GM13976 (cell line): ENCODE measurements at places on chromosomes 5 and 9.

GRCh38 chr9:2691212-2691611 is 26.1 kb upstream of the KCNV2 start:
- no peak for DNase-seq

- no peak for DNase-seq
Measured at GRCh38 chr9:135409286-135410200, 70.0 kb upstream of the PPP1R26 start.

DNA sequence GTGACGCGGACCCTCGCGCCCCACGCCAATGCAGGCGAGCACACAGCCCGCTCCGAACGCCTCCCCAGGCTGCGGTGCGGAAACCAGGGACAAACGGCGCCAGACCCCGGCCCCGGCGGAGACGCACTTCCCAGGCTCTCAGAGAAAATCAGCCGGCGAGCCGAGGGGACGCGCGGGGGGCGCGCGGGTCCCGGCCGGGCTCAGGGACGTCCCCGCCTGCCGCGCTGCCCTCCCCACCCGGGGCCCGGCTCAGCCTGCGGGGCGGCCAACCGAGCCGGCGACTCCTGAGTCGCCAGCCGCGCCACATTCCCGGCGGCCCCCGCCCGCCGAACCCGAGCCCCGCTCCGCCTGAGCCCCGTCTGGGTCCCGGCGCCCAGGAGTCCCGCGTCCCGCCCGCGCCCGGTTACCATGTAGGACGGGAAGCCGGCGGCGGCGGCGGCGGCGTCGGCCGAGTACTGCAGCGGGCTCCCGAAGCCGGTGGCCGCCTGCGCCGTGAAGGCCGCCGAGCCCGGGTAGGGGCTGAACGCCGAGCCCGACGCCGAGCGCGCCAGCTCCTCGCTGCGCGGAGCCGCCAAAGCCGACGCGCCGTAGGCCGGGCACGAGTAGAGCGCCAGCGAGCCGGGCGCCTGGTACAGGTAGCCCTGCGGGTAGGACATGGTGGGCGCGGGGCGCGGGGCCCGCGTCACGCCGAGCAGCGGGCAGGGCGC is 566 bp downstream of the IRX2 start:
- no peak for DNase-seq

DNA sequence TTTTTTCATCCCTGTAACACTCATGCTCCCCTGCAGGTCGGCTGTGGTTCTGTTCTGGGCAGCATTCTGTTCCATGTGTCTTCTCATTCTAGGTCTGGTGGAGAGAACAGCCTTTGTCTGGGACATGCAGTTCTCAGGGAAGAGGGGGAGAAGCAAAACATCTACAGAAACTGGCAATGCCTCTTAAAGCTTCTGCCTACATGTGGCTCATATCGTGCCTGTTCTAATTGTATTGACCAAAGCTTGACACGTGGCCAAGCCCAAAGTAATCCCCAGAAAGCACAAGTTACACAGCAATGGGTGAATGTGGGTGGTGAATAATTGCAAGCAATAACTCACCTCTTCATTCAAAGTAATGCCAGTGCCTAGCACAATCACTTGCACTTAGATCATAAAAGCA is 218.2 kb upstream of the IL12B start:
- DNase-seq = no peak

DNA sequence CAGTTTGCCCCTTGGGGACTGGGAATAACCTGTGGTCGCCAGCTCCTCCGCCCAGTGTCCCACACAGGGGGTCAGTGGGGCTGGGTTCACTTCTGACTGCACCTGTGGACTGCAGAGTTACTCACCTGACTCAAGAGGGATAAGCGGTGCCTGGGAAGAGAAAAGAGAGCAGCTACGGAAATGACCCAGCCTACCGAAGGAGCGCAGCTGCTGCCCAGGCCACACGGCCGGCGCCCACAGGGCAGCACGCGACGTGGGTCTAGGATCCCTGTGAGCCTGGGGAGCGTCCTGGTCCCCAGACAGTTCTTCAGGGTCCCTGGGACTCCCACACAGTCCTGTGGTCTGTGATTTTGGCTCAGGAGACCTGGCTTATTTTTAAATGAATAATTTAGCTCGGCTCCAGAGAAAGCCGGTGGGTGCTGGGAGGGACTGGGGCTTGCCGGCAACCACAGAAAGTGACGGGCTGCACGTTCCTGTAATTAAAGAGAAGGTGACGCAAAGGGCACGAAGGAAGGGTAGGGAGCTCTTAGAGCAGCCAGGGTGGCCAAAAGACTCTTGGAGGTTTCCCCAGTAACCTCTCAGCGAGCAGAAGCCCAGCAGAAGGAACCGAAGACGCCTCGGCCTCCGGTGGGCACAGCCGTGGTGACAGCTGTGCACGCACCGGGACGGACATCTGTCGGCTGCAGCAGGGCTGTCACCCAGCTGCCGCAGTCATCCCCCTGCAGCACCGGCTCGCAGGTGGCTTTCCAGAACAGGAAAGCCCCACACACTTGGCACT is 97.5 kb upstream of the FCN2 start:
- no peak for DNase-seq

DNA sequence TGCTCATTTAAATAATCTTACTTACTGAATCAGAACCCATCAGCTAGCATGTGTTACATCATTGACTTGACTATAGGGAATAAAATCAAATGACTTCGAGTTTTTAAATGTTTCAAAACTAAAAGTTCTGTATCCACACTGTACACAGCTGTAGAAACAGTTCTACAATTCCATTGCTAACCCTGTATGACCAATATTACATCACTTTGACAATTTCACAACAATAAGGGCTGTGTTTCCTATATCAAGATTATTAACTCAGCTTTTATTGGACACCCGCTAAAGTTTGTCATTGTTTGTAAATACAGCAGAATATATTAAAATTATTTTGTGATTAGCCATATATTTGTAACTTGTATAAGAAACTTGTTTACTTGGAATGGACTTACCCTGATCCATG is 540.8 kb downstream of the PRELID2 start:
- DNase-seq = no peak

DNA sequence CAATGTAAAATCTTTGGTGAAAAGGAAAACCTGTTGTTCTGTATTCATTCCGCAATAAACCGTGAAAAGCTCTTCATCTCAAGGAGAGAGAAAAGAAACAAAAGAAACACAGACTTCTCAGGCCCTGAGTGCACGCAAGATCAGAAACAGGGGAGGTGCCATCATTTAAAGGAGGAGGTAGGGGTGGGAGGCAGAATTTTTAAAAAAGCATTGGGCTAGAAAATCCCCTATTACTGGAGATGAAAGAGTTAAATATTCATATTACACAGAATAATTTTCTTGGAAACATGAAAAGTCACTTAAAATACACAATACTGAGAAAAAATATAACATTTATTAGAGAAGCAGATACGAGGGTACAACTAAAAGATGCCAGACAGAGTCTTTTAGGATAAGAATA is 56.3 kb downstream of the USP20 start:
- no peak for DNase-seq

- DNase-seq = no peak
Measured at GRCh38 chr9:21016701-21017491, 14.5 kb downstream of the HACD4 start.

- DNase-seq = no peak
Measured at GRCh38 chr9:114098021-114098935, 814 bp downstream of the KIF12 start.

DNA sequence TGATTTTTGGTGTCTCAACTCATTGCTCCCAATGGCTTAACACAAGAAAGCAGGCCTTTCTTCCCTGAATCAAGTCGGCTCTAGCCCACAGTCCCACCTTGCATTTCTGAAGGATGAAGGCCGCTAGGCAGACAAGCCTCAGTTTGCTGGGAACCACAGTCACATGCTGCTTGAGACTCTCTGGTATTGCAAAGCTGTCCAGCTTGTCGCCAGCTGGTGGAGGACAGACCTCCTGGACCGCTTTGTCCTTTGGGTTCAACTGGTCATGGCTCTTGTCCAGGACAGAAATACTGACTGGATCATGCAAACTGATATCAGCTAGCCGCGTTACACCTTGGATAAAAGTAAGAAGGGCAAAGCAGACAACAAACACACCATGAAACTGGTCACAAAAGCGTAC is 23.1 kb downstream of the DDX31 start:
- no peak for DNase-seq

GRCh38 chr9:21964925-21965385 is 29.2 kb downstream of the CDKN2A start:
- DNase-seq = peak; percentile 69

DNA sequence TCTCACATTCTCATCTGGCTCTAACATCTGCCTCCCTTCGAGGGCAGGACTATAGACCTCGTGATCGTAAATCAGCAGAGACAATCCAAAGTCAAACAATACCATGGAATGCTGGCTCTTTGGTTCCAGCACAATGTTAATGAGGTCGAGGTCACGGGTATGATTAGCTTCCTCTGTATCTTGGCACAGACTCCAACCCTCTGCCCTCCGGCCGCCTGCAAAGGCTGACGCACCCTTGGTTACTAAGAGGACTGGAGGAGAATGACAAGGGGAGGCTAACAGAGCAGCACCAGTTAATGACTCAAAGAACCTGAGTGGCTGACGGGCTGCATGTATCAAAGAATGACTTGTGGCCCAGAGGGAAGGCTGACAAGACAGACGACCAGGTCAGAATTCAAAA is 10.1 kb downstream of the LHFPL2 start:
- no peak for DNase-seq

GRCh38 chr9:83962165-83962564 is 17.9 kb downstream of the HNRNPK start:
- DNase-seq = no peak
